ENCODE measurements at places on chromosomes 11 and 22.

GRCh38 chr11:105763594-105763993 is 153.7 kb downstream of the GRIA4 start:
- H3K27me3 ChIP-seq = no peaks in the 10 kb centered on the region
- no peak overlapping the region for H3K27ac ChIP-seq
- DNase-seq = no peak
- H3K36me3 ChIP-seq = no peaks in the 10 kb centered on the region

DNA sequence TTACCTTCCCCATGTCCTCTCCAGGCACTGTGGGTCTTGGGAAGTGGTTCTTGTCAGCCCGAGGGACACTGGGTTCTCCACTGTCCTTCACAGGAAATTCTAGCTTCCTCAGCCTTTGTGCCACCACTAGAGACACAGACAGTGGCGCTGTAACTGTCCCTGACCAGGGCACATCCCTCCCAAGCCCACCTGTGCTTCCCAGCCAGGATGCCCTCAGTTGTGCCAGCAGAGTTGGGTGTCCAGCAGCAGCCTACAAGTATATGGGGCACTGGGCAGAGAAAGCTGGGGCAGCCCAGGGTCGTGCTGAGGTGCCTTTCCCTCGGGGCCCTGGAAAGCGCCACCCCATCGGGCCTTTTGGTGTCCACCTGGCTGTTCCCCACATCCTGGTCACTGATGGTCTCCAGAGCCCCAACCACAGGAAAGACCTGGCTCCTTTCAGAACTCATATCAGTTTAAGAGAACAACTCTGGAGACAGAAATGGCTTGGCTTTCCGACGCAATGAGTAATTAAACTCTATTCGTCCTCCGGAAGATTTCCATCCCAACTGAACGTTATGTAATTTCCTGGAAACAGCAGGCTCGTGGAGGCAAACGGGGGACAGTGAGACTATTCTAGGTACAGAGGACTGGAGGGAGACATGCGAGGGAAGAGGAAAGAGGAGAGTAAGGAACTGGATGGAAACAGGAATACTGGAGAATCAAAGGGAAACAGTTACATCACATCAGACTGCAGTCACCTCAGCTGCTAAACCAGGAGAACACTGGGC is 28.6 kb downstream of the PPP2R1B start:
- H3K27me3 ChIP-seq = no peaks in the 10 kb centered on the region
- H3K4me1 ChIP-seq = peaks cover 6% of the 10 kb centered on the region
- no peak overlapping the region for H3K4me3 ChIP-seq
- peaks cover 27% of the 10 kb centered on the region for H3K36me3 ChIP-seq
- DNase-seq = no peak

DNA sequence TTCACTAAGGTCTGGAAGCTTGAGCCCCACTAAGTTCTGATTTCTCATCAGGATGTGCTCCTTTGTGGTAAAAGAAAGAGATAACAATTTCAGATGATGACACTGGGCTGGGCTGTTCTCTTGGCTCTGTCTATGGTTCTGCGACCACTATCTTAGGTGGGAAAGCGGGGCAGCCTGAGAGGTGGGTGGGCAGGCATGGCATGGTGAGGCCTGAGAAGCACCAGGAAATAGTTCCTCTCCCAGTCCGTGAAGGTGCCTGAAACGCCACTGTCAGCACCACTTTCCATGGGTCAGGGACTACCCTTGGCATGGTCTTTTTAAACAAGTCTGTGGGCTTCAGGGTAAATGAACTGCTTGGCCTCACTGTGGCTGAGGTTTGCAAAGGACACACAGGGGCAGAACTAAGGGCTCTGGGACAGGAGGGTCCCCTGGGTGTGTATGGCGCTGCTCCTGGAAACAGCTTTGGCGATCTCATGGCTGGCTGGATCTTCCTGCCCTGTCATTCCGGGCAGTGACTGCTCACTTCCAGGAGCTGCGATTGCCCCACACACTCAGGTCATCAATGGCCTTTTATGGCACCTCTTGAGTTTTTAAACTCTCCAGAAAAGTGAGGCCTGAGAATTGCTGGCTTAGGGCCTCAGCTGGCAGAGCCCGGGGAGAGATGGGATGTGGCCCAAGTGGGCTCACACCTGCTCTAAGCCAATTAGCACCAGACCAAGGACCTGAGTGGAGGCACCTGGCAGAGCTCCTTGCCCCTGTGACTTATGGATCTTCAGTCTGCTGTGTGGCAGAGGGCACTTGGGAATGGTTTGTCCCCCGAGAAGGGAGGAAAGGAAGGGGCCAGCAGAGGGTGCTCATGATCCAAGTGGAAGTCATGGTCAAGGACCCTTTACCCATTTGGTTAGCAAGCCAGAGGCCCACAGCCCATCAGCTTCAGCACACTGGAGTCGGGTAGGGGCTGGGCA is 55.6 kb upstream of the LYVE1 start:
- H3K4me3 ChIP-seq = no peak overlapping the region
- no peaks in the 10 kb centered on the region for H3K36me3 ChIP-seq
- H3K4me1 ChIP-seq = peaks cover 31% of the 10 kb centered on the region
- H3K27me3 ChIP-seq = no peaks in the 10 kb centered on the region

DNA sequence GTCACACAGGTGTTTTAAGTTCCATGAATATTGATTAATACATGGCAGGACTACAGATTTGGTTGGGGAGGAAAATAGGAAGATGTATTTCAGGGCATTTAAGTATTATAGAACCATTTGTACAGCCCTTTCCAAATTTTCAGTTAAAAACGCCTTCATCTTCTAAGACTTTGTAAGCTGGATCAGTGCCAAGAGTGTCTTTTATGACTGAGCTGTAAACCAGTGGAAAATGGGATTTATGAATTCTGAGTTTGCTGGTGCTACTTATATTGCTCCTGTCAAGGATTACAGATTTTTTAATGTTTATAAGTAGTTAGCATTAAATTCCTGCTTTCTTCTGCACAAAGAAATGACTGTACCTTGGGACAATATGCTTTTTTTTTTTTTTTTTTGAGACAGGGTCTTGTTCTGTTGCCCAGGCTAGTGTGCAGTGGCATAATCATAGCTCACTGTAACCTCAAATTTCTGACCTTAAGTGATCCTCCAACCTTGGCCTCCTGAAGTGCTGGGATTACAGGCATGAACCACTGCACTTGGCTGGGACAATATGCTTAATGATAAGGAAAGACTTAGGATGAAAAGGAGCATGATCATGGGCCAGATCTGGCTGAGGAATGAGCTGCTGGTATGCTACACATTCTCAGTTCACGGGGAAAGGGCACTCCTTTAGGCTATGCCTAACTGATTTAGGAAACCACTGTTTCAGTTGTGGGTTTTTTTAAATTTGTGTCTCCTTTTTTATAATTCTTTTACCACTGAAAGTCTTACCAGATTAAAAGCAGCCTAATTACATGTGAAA is 113.6 kb upstream of the MTNR1B start:
- no peak overlapping the region for H3K27ac ChIP-seq
- H3K4me3 ChIP-seq = no peak overlapping the region
- H3K27me3 ChIP-seq = no peaks in the 10 kb centered on the region
- no peaks in the 10 kb centered on the region for H3K36me3 ChIP-seq
- no peak for DNase-seq

DNA sequence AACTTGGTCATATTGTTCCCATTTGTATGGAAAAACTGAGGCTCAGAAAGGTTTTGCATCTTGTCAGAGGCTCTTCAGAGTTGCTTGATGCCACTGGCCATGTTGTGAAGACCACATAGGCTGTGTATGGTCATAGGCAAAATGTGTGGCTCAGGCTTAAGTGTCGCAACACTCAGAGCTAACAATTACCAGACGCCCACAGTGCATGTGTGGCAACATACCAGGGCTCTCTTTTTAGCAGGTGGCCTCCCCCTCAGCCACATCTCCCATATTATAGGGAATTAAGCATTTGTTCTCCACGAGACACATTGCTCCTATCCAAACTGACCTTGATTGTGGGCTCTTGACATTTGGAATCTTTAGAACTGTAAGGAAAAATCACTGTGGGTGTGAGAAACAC is 802.5 kb downstream of the DLG2 start:
- H3K27me3 ChIP-seq = no peaks in the 10 kb centered on the region
- DNase-seq = no peak
- H3K27ac ChIP-seq = no peak overlapping the region
- no peaks in the 10 kb centered on the region for H3K4me1 ChIP-seq

All from CD4-positive, alpha-beta T cell (primary cell).